ENCODE measurements at places on chromosomes 2 and 18. TPM values are rescaled to one million over a fixed set of nuclear protein-coding genes. Genes with fewer than 3 reads are reported as not detected.

DNA sequence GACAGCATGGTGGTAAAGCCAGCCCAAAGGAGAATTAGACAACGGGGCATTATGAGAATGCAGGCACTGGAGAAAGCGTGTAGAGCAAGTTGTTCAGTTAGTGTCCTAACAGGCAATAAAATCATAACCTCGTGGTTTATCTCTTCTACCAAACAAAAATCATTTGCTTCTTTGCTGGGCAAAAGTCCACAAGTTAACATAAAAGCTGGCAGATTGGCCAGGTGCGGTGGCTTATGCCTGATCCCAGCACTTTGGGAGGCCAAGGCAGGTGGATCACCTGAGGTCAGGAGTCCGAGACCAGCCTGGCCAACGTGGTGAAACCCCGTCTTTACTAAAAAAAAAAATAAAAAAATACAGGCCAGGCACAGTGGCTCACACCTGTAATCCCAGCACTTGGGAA lies 364.1 kb downstream of the SETBP1 start:
- DNase-seq: no peak

GRCh38 chr2:98463988-98464771 lies 19.5 kb downstream of the INPP4A start:
- DNase-seq: no peak

GRCh38 chr2:220585241-220585640 lies 957.8 kb downstream of the SLC4A3 start:
- DNase-seq: no peak

- DNase-seq: peak; percentile 17
These were observed 806.4 kb downstream of the TRIB2 start for GRCh38 chr2:13522917-13523821.

GRCh38 chr2:46377101-46377581 lies 79.9 kb downstream of the EPAS1 start:
- DNase-seq: no peak

DNA sequence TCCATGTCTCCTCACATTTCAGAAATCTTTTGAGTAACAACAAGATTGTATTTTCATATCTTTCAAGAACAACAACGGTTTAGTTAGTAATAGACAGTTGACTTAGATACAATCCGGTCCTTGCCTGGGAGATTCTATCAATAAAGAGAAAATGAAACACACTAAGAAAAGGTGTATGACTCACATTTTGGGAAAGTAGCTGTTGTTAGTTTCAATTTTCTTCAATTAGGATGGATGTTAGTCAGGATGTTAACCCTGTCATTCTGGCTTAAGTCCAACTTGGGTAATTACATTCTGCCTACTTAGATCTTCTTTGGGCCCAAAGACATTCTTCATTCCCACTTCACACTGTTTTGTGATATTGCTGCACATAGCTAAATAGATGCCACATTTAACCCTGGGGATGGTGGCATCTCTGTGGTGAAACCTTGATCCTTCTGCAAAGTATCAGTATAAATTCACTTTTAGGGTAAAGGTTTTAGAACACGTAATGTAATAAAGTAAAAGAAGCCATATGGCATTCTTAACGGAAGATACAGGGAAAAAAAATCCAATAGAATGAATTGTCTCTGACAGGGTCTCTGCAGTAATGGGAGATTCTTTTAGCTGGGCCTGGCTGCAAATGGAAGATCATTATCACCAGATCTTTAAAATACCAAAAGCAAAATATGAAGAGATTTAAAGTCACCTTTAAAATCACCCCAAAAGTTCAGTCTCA lies 365.5 kb downstream of the FIGN start:
- no peak for DNase-seq

DNA sequence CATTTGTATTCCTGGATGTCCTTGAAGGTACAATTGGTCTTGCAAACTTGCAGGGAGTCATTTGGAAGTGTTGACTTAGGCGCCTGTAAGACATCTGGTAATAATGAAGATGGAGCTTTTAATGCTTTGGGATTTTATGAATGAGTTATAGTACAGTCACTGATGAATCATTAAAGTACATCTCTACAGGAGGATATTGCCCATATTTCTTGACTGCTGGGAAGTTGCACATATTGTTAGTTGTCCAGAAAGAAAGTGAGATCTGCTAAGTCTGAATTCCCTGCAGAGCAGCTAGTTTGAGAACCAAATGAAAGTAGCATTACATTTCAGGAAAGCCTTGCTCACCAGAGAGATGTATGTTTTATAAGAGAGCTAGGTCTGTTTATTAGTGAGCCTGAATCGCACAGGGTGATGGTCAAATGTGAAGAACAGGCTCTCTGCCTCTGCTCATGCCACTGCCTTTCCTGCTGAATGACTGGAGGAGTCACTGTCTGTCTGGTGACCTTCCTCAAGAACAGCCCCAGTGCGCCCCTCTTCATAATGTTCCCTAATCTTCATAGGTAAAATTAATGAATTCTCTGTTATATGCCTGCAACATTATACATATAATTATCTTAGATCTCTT lies 138.9 kb upstream of the KLHL14 start:
- no peak for DNase-seq

GRCh38 chr2:10576456-10576855 lies 113.3 kb downstream of the NOL10 start:
- no peak for DNase-seq

GRCh38 chr18:78953566-78953965 lies 26.1 kb upstream of the SALL3 start:
- no peak for DNase-seq

The IL36G gene
- 0.70 TPM for total RNA-seq

The C2orf80 gene
- total RNA-seq: not detected

The GKN1 gene
- not detected for total RNA-seq
